ENCODE measurements at places on chromosomes 3 and 15.

GRCh38 chr3:59273976-59274375 is 224.2 kb upstream of the CFAP20DC start:
- no peak for DNase-seq

- no peak for DNase-seq
These were observed 23.2 kb downstream of the HHLA2 start for GRCh38 chr3:108319428-108320082.

- no peak for DNase-seq
These were observed 351.6 kb downstream of the GAP43 start for GRCh38 chr3:115974940-115975339.

- DNase-seq, result no peak
These were observed 182.5 kb downstream of the FOXP1 start for GRCh38 chr3:71400986-71401451.

- no peak for DNase-seq
These were observed 169.5 kb downstream of the ATP10A start for GRCh38 chr15:25693321-25694238.

GRCh38 chr3:142866841-142867631 is 21.8 kb downstream of the PCOLCE2 start:
- DNase-seq, result peak; percentile 59

GRCh38 chr3:63910001-63910400 is 2.2 kb downstream of the SCAANT1 start:
- DNase-seq, result no peak

DNA sequence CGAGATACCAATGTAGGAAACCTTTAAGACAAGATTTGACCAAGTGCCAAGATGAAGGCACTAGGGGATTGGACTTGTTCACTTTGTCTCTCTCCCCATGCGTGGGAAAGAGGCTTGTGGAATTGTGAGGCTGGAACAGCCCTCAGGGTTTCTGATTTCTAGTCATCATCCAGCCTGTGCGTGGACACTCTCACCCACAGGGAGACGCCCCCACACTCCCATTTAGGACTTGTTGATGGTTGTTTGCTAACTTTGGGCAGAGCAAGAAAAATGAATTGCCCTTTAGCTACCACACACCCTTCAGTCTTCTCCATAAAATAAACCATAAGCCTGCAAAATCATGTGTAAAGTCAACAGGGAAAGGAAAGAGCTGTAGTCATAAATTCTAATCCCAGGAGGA is 18.4 kb downstream of the ACKR2 start:
- no peak for DNase-seq

GRCh38 chr3:134464064-134464688 is 21.6 kb downstream of the ANAPC13 start:
- no peak for DNase-seq

DNA sequence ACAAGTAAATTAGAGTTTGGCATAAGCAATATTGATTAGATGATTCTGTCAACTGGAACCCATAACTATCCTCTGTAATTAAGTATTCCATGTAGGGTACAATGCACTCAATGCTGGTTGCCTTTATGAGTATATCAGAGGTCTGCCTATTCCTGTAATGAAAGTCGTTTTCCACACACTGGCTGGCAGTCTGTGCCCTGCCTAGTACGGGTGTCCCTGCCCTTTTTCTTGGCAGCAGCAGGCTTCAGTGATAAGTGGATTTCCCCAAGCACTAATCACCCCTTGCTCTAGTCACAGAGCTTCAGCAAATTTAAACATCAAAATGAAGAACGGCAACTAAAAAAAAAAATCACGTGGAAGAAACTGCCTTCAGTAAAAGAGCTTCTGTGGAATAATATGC is 294.8 kb upstream of the STT3B start:
- no peak for DNase-seq

GRCh38 chr3:172076212-172076611 is 36.8 kb downstream of the FNDC3B start:
- DNase-seq, result no peak

- no peak for DNase-seq
These were observed 329.8 kb upstream of the PROK2 start for GRCh38 chr3:72114773-72115172.

DNA sequence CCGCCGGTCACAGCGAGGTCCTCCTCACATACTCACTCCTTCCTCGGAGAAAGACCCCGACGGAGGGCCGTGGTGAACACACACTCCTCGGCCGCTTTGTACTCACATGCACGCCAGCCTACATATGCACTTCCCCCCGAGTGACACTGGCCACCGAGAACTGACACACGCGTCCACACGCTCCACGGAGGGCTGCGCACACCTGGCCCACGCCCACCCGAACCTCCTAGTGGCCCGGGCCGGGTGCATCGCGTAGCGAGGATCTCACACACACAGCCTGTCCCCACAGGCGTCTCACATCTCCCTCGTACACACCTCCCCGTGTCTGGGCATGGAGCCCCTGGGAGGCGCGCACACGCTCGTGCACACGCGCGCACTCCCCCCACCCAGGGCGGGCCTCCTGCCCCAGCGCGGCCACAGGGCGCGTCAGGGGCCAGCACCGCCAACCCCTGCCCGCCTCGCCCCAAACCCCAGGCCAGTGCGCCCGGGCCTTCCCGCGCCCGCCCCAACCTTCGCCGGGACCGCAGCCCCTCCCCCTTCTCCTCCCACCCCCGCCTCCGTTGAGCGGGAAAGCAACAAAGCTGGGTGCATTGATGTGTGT is 411 bp upstream of the C3orf70 start:
- no peak for DNase-seq

GRCh38 chr3:9727041-9727595 is 4.4 kb upstream of the BRPF1 start:
- no peak for DNase-seq

DNA sequence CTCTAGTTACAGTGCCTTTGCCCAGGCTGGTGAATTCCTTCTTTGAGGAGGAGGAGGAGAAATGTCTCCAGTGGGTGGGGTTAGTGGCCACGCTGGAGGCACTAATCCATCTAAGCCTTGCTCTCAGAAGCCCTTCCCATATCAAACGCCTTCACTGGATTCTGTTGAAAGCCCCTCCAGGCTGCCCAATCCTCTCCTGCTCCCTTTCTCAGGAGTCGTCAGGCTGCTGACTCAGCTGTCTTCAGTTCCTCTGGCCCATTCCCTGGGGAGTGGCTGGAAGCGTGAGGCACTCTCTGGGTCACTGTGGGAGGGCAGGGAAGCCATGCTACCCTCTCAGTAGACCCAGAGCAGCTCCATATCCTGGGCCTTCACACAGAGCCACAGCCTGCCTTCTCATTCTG is 2.7 kb downstream of the AP2M1 start:
- no peak for DNase-seq

DNA sequence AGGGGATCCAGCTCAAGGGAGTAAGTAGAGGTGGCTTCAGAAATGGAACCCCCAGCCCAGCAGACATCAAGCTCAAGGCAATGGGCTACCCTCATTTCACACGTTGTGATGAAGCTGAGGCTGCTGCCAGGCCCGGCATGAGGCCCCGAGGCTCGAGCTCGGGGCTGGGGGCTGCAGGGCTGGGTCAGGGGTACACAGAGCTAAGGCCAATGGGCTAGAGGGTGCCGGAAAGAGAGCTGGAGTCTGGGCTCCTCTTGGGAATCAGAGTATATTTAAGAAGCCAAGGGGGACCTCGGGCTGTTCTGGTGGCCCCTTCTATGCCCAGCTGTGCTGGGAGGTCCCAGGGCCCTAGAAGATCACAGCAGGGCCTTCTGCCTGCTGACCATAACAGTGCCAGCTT is 7.4 kb downstream of the PRSS50 start:
- DNase-seq, result no peak

DNA sequence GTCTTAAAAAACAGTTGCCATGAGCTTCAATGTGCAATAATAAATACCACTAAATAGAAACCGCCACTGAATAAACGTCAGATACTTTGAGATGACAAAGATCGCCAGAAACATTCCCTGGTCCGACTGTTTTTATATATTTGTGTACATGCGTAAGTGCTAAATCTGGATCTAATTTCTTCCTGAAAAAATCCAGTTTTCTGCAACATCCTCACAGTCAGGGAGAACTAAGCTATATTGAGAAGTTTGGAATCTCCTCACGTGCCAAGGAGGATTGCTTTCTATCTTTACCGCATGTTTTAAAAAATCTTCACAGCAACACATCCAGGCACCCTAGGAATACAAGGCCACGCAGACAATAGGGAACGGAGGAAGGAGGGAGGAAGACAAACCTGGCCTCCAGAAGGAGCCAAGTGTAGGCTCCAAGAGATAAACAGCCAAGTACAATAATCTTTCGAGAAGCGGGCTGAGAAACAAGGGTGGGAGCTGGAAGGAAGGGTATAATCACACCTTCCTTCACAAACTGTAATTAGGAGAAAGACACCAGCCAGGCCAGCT is 5.7 kb downstream of the VGLL4 start:
- DNase-seq, result no peak

- DNase-seq, result no peak
These were observed 117.5 kb upstream of the CRBN start for GRCh38 chr3:3296979-3297381.
